ENCODE measurements at places on chromosomes 4 and X. TPM values are rescaled to one million over a fixed set of nuclear protein-coding genes. Genes with fewer than 3 reads are reported as not detected.
A peak's percentile ranks its signal among the peaks of the same experiment; 100 is the strongest.

The SUV39H1 gene
- total RNA-seq = 2.5 TPM

The PJA1 gene
- 19.4 TPM for total RNA-seq

The WAS gene
- total RNA-seq = 0.36 TPM

The PNMA6F gene
- not detected for total RNA-seq

The GYPE gene
- total RNA-seq = 0.29 TPM

The FHIP1A gene
- 4.4 TPM for total RNA-seq

The PI4K2B gene
- total RNA-seq = 20.3 TPM

The LPAR4 gene
- 0.36 TPM for total RNA-seq

The CNKSR2 gene
- total RNA-seq = 1.2 TPM

The OGT gene
- total RNA-seq = 215 TPM

The TLR8 gene
- under 0.01 TPM for total RNA-seq

The TEX11 gene
- total RNA-seq = not detected

GRCh38 chr4:93030670-93031069 lies 726.9 kb downstream of the GRID2 start:
- H3K27me3 ChIP-seq = no peaks in the 10 kb centered on the region
- no peak overlapping the region for H3K27ac ChIP-seq
- H3K4me3 ChIP-seq = no peak overlapping the region

DNA sequence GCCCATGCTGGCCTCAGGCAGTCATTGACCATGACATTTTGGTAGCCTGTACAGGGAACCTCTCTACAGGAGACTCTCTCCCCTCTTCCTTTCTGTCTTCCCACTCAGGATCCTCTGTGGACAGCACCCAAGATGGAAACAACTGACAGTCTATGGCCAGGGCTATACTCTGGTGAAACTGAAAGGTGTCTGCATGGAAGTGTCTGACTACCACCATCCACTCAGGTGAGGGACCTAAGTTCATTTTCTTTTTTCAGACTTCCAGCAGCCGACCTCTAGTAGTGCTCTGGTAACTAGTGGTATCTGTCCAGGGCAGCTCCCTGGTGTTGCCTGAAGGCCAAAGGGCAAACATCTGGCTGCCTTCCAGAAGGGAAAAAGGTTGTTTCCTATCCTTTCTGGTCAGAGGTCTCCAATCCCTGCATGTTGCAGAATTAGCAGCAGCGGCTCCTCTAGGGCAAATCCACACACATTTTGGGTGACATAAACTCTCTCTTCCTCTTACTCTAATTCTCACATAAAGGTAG lies 804.5 kb downstream of the C4orf33 start:
- no peaks in the 10 kb centered on the region for H3K4me1 ChIP-seq
- no peak overlapping the region for H3K27ac ChIP-seq
- no peak for DNase-seq

GRCh38 chr4:71210823-71211222 lies 128.0 kb upstream of the SLC4A4 start:
- H3K27me3 ChIP-seq = no peaks in the 10 kb centered on the region
- H3K4me1 ChIP-seq = peaks cover 58% of the 10 kb centered on the region
- H3K36me3 ChIP-seq = peaks cover 3% of the 10 kb centered on the region
- DNase-seq = peak; percentile 76
- peak overlapping the region; percentile 79 for H3K27ac ChIP-seq

DNA sequence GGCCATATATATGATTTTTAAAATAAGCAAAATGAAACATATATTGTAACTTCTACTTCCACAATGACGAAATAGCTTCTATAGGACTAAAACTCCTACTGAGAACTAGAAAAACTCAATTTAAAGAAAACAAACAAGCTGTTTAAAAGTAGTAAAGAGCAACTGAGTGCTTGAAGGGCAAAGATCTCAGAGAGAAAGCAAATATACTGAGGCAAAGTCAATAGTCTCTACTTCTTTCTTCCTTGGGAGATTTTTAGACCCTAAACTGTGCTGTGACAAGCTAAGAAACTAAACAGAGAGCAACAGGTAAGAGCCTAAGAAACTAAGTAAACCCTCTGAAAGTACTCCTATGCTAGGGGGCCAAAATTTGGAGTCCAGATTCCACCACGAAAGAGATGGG lies 8.6 kb downstream of the RCHY1 start:
- no peak overlapping the region for H3K4me3 ChIP-seq
- no peaks in the 10 kb centered on the region for H3K27me3 ChIP-seq
- H3K27ac ChIP-seq = no peak overlapping the region
- no peak for DNase-seq

- H3K4me1 ChIP-seq = peaks cover 2% of the 10 kb centered on the region
- no peaks in the 10 kb centered on the region for H3K27me3 ChIP-seq
- H3K27ac ChIP-seq = no peak overlapping the region
Measured at GRCh38 chr4:81130569-81130968, 84.5 kb downstream of the PRKG2 start.

DNA sequence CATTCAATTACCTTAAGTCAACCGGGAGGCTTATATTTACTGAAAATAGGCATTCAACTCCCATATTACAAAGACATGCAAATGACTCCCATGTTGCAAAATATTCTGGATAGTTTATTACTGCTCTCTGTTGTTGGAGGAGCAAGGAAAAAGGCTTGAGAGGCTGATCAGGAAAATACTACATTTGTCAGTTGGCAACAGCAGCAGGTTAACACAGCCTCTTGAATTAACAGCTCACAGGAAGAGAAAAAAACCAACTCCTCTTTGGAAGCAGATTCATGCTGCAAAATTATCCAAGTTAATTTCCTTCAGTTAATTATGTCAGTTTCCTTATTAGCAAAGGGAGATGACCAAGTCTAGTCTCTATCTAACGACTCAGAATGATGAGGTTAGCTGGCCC lies 238.9 kb downstream of the MAML3 start:
- no peaks in the 10 kb centered on the region for H3K36me3 ChIP-seq
- DNase-seq = no peak
- no peak overlapping the region for H3K27ac ChIP-seq
- H3K4me1 ChIP-seq = peaks cover 11% of the 10 kb centered on the region
- no peak overlapping the region for H3K4me3 ChIP-seq

DNA sequence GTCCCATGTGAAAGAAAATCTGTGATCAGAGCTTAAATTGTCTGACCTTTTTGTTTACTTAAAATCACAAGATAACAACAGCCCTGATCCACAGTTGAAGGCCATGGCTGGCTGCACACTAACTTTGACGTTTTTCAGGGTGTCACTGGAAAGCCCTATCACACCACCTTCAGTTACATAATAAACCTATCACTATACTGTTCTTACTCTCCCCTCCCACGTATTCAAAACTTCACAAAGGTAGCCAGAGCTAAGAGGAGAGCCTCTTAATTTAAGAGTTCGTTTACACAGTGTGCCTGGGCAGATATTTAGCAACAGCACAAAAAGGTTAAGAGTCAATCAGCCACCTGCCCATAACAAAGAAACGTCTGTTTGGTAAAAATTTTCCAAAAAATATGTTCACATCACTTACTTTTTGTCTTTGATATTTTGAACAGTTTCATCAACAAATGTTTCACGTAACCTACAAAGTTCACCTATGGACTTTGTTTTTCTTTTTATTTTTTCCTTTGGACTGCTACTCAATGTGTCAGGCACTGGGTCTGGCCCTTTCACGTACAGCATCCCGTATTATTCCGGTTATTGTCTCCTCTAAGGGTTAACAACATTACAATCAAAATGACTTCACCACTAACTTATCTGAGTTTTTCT lies 25.0 kb downstream of the RFC1 start:
- H3K4me3 ChIP-seq = no peak overlapping the region
- no peaks in the 10 kb centered on the region for H3K36me3 ChIP-seq
- no peak overlapping the region for H3K27ac ChIP-seq

- H3K27ac ChIP-seq = peak overlapping the region; percentile 20
- no peak overlapping the region for H3K4me3 ChIP-seq
- no peak for DNase-seq
- H3K36me3 ChIP-seq = no peaks in the 10 kb centered on the region
- no peaks in the 10 kb centered on the region for H3K27me3 ChIP-seq
Measured at GRCh38 chr4:55172694-55173287, 47.4 kb upstream of the KDR start.

GRCh38 chr4:31768756-31769155 lies 1048.6 kb downstream of the PCDH7 start:
- H3K36me3 ChIP-seq = no peaks in the 10 kb centered on the region
- no peak for DNase-seq
- no peak overlapping the region for H3K27ac ChIP-seq
- no peaks in the 10 kb centered on the region for H3K4me1 ChIP-seq
- no peaks in the 10 kb centered on the region for H3K27me3 ChIP-seq
- H3K4me3 ChIP-seq = no peak overlapping the region

DNA sequence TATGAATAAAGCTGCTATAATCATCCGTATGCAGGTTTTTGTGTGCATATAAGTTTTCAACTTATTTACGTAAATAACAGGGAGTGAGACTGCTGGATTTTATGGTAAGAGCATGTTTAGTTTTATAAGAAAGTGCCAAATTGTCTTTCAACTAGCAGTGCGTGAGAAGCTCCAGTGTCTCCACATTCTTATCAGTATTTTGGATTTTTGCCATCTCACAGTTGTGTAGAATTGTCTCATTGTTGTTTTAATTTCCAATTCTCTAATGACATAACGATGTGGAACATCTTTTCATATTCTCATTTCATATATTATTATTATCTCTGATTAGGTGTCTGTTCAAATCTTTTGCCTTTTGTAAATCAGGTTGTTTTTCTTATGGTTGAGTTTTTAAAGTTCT lies 49.0 kb upstream of the WDR17 start:
- no peaks in the 10 kb centered on the region for H3K36me3 ChIP-seq
- no peak for DNase-seq
- H3K27me3 ChIP-seq = no peaks in the 10 kb centered on the region
- H3K4me3 ChIP-seq = no peak overlapping the region
- no peaks in the 10 kb centered on the region for H3K4me1 ChIP-seq
- H3K27ac ChIP-seq = no peak overlapping the region

GRCh38 chr4:131644619-131645018 lies 1504.5 kb upstream of the PCDH10 start:
- H3K36me3 ChIP-seq = no peaks in the 10 kb centered on the region
- H3K27ac ChIP-seq = no peak overlapping the region
- H3K27me3 ChIP-seq = no peaks in the 10 kb centered on the region
- no peak for DNase-seq
- H3K4me3 ChIP-seq = no peak overlapping the region

- peaks cover 17% of the 10 kb centered on the region for H3K4me1 ChIP-seq
Measured at GRCh38 chr4:54101190-54102041, 1.5 kb downstream of the GSX2 start.

- no peak overlapping the region for H3K4me3 ChIP-seq
- no peaks in the 10 kb centered on the region for H3K4me1 ChIP-seq
- H3K36me3 ChIP-seq = no peaks in the 10 kb centered on the region
- no peak for DNase-seq
- H3K27ac ChIP-seq = no peak overlapping the region
Measured at GRCh38 chrX:118324588-118324987, 21.3 kb upstream of the WDR44 start.

GRCh38 chr4:172243551-172243950 lies 430.3 kb downstream of the GALNTL6 start:
- H3K4me1 ChIP-seq = no peaks in the 10 kb centered on the region
- H3K36me3 ChIP-seq = no peaks in the 10 kb centered on the region
- H3K4me3 ChIP-seq = no peak overlapping the region
- DNase-seq = no peak

- H3K36me3 ChIP-seq = no peaks in the 10 kb centered on the region
- H3K4me1 ChIP-seq = no peaks in the 10 kb centered on the region
- no peaks in the 10 kb centered on the region for H3K27me3 ChIP-seq
- no peak overlapping the region for H3K27ac ChIP-seq
- no peak overlapping the region for H3K4me3 ChIP-seq
Measured at GRCh38 chr4:69823048-69823447, 36.9 kb downstream of the SULT1E1 start.

GRCh38 chr4:185202984-185203485 lies 765 bp downstream of the CFAP97 start:
- peak overlapping the region; percentile 75 for H3K4me3 ChIP-seq
- H3K4me1 ChIP-seq = peaks cover 26% of the 10 kb centered on the region
- peaks cover 4% of the 10 kb centered on the region for H3K36me3 ChIP-seq
- no peaks in the 10 kb centered on the region for H3K27me3 ChIP-seq
- H3K27ac ChIP-seq = peak overlapping the region; percentile 86

DNA sequence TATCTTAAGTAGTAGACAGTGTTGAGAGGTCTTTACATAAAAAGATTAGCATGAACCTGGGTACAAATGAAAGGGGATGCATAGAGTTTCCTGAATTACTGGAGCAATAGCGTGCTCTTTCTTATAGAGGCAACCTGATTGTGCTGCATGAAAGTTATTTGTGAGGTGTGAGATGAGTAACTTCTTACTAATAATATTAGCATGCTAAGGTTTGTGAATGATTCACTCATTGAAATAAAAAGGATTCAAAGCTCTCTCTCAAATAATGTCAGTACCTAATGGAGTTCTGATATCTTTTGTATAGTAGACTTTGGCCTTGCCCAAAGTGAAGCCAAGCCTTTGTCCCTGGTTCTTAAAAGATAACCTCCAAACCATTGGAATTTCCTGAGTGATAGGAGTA lies 131.0 kb upstream of the CXXC4 start:
- no peak overlapping the region for H3K4me3 ChIP-seq
- no peaks in the 10 kb centered on the region for H3K36me3 ChIP-seq
- no peaks in the 10 kb centered on the region for H3K27me3 ChIP-seq
- no peaks in the 10 kb centered on the region for H3K4me1 ChIP-seq
- no peak for DNase-seq

GRCh38 chr4:84385203-84385602 lies 113.9 kb downstream of the NKX6-1 start:
- no peaks in the 10 kb centered on the region for H3K4me1 ChIP-seq
- no peak overlapping the region for H3K27ac ChIP-seq
- H3K4me3 ChIP-seq = no peak overlapping the region
- no peaks in the 10 kb centered on the region for H3K36me3 ChIP-seq
- no peak for DNase-seq
- H3K27me3 ChIP-seq = peaks cover 4% of the 10 kb centered on the region

GRCh38 chr4:159765382-159765781 lies 662.5 kb downstream of the RAPGEF2 start:
- H3K4me3 ChIP-seq = no peak overlapping the region
- H3K27me3 ChIP-seq = no peaks in the 10 kb centered on the region
- no peak for DNase-seq
- H3K36me3 ChIP-seq = no peaks in the 10 kb centered on the region

DNA sequence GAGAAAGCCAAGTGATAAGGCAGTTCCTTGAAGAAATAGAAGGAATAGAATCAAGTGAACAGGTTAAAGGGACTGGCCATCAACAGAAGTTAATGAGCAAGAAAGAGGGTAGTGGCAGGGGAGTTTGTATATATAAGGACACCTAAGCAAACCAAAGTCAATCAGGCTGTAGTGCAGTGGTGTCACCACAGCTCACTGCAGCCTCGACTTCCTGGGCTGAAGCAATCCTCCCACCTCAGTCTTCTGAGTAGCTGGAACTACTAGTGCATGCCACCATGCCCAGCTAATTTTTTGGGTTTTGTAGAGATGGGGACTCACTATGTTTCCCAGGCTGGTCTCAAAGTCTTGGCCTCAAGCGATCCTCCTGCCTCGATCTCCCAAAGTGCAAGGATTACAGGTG lies 15.9 kb downstream of the ACOT9 start:
- no peak for DNase-seq
- H3K36me3 ChIP-seq = peaks cover 17% of the 10 kb centered on the region
- no peaks in the 10 kb centered on the region for H3K4me1 ChIP-seq
- no peak overlapping the region for H3K27ac ChIP-seq
- H3K27me3 ChIP-seq = no peaks in the 10 kb centered on the region
- H3K4me3 ChIP-seq = no peak overlapping the region

Data from osteoblast (primary cell).